Neural crest cell (in vitro differentiated cells): ENCODE measurements at places on chromosomes 16 and 17. TPM values are rescaled to one million over a fixed set of nuclear protein-coding genes. Genes with fewer than 3 reads are reported as not detected.

DNA sequence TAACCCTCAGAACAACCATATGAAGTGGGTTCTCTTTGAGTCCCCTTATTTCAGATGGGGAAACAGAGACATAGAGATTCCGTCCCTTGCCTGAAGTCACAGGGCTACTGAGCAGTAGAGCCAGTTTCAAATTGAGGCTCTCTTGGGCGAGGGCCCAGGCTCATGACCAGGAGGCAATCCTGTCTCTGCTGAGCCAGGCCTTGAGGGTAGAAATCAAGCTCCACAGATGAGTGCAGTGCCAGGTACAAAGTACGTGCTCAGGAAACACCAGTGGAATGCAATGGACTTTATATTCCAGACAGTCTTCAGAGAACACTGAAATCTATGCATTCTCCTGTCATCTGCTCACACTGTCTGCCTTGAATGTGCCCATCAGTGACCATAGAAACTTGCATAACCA lies 291.7 kb upstream of the MAF start:
- no peak overlapping the region for H3K4me3 ChIP-seq
- H3K27me3 ChIP-seq = no peaks in the 10 kb centered on the region
- H3K36me3 ChIP-seq = no peaks in the 10 kb centered on the region
- no peak overlapping the region for H3K27ac ChIP-seq

The OSBPL7 gene
- total RNA-seq = 14.3 and 14.6 TPM in 2 replicates

DNA sequence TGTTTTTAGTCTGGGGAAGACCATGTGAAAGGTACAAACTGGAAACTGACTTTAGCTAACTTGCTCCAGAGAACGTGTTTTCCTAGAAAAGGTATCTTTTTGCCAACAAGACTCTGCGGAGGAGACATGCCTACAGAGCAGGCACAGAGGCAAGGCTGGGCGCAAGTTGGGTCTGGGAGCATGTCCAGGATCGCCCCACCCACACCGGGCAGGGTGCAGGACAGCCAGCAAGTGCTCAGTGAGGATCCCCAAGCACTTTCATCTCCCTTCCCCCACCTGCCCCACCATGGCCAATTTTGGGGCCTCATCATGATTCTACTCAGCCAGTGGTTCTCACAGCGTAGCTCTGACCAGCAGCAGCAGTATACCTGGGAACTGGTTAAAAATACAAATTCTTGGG lies 18.2 kb upstream of the ROGDI start:
- H3K4me3 ChIP-seq = no peak overlapping the region
- H3K27ac ChIP-seq = no peak overlapping the region
- H3K27me3 ChIP-seq = no peaks in the 10 kb centered on the region
- no peaks in the 10 kb centered on the region for H3K4me1 ChIP-seq

DNA sequence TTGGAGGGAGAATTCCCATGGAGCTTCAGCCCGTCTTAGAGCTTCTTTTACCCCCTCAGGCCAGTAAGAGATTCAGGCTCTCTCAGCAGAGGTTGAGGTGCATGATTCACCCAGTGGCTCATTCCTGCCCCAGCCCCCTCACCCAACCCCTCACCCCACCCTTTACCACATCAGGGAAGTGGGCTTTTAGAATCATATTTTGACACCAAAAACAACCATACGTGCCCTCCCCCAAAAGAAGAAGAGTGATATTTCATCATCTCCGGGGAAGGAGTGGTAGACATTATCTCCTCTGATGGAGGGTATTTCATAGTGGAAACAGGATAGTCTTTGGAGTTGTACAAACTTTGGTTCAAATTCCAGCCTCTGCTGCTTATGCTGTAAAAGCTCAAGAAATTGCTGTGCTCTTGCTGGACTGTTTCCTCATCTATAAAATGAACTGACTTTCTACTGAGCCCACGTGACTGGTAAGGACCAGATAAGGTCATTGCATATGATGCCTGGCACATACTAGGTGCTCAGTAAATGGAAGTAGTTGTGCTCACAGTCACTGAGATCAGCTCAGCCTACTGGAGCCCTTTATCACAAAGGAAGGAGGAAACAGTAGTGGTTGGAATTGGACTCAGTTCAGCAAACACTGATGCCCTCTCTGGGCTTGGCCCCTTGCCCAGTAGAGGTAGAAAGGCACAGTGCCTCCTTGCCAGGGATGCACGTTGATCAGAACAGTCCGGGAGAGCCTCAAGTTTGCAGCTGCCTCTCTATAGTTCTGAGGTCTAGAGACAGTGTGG lies 18.3 kb upstream of the CCL5 start:
- no peak overlapping the region for H3K27ac ChIP-seq
- H3K27me3 ChIP-seq = no peaks in the 10 kb centered on the region
- no peaks in the 10 kb centered on the region for H3K4me1 ChIP-seq
- no peak for DNase-seq

- H3K4me3 ChIP-seq = no peak overlapping the region
- H3K27me3 ChIP-seq = no peaks in the 10 kb centered on the region
- H3K4me1 ChIP-seq = peaks cover 19% of the 10 kb centered on the region
- H3K36me3 ChIP-seq = no peaks in the 10 kb centered on the region
- no peak for DNase-seq
- no peak overlapping the region for H3K27ac ChIP-seq
These were observed 151.6 kb downstream of the SOCS1 start for GRCh38 chr16:11104168-11105037.

GRCh38 chr16:54847207-54847606 lies 83.5 kb upstream of the IRX5 start:
- no peak overlapping the region for H3K27ac ChIP-seq
- no peaks in the 10 kb centered on the region for H3K4me1 ChIP-seq
- H3K4me3 ChIP-seq = no peak overlapping the region
- peaks cover 14% of the 10 kb centered on the region for H3K36me3 ChIP-seq
- no peaks in the 10 kb centered on the region for H3K27me3 ChIP-seq
- DNase-seq = no peak

DNA sequence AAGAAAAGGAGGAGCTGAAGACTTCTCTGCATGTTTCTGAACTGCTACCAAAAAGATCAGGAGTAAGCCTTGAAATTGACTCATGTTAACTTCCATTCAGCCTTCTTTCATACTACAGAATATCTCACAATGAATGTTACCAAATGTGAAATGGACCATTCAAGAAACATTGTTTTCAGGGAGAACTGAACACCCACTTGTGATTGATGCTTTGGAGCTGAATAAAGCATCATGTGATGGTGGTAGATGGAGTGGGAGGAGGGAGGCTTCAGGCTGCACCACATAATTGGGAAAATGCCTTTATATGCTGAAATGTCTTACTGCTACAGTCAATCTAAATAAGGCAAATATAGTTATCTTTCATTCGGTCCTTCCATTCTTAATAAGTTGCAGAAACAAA lies 127.8 kb downstream of the CDH8 start:
- H3K4me3 ChIP-seq = no peak overlapping the region
- no peak for DNase-seq
- H3K27ac ChIP-seq = no peak overlapping the region
- peaks cover 3% of the 10 kb centered on the region for H3K36me3 ChIP-seq

- DNase-seq = no peak
- peak overlapping the region; percentile 92 for H3K4me3 ChIP-seq
- H3K27ac ChIP-seq = no peak overlapping the region
- H3K4me1 ChIP-seq = peaks cover 23% of the 10 kb centered on the region
These were observed 1.2 kb upstream of the GLIS2 start for GRCh38 chr16:4314532-4315185.

DNA sequence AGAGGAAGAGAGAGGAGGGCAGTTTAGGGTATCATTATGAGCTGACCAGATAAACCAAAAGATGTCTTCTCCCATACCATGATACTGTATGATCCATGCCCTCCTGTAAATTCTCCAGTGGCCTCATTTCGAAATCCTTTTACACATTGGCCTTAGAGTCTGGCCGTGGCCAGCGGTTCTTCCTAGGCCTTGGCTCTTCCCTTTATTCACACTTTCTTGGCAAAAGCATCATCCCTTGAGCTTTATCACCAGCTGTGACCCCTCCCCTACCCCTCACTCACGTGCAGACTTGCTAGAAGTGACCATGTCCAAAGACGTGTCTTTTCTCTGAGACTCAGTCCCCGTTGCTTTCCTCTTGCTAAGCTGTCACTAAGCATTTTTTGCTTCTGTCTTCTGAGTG lies 22.8 kb downstream of the KATNIP start:
- H3K4me1 ChIP-seq = peaks cover 8% of the 10 kb centered on the region
- H3K27ac ChIP-seq = peak overlapping the region; percentile 57
- DNase-seq = no peak
- H3K36me3 ChIP-seq = no peaks in the 10 kb centered on the region
- no peaks in the 10 kb centered on the region for H3K27me3 ChIP-seq
- no peak overlapping the region for H3K4me3 ChIP-seq

The CCL3 gene
- total RNA-seq = not detected in 2 replicates

GRCh38 chr17:82812601-82813000 lies 27.2 kb downstream of the ZNF750 start:
- H3K36me3 ChIP-seq = peaks cover 8% of the 10 kb centered on the region
- H3K27ac ChIP-seq = no peak overlapping the region
- no peak for DNase-seq
- no peak overlapping the region for H3K4me3 ChIP-seq

GRCh38 chr16:19781226-19781625 lies 63.2 kb downstream of the IQCK start:
- H3K27ac ChIP-seq = no peak overlapping the region
- no peaks in the 10 kb centered on the region for H3K27me3 ChIP-seq
- DNase-seq = no peak
- H3K36me3 ChIP-seq = no peaks in the 10 kb centered on the region

DNA sequence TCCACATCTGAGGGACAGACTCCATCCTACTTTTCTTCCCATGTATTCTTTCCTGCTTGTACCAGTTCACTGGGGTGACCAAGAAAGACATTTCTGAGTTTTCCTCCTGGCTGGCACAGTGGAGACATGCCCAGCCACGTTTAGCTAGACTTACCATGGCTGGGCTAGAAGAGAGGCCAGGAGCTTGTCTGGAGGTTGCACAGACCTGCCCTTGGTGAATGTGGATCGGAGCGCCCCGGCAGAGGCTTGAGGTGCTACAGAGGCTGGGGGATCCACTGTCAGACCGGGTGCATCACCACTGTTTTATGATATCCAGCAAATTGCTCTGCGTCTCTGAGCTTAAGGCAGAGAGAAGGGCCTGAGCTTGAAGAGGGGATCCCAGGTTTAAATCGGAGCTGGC lies 3.5 kb downstream of the IL4R start:
- no peak for DNase-seq
- H3K27ac ChIP-seq = no peak overlapping the region

The TOP2A gene
- total RNA-seq = 295 and 302 TPM in 2 replicates

DNA sequence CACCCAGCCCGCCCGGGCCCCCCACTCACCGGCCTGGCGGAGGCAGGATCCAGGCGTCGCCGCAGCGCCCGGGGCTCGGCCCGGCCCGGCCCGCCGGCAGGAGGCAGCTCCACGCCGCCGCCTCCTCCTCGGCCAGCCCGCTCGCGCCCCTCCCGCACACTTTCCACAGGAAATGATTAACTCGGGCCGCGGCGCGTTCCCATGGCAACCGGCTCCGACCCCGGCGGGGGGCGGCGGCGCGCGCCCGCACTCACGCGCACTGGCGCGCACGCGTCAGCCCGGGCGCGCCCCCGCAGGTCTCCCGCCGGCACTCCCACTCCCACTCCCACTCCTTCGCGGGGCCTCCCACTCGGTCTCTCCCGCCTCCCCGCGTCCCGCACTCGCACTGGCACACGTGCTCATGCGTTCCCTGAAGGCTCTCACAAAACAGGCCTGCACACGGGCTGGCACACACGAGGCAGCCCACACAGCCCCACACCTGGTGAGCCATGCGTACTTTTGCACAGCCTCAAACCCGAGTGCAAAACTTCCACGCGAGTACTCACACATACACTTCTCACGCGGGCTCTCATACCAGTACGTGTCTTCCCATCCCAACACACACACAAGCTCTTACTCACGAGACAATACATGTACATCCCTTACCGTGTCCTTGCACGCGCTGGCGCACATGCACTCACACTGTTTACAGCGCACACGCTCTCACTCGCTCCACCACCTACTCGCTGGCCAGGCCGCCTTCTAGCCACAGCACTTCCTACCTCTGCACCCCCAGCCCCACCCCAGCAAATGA lies at the start of gene KIFC3:
Gene KIFC3, minus strand, starts transcription at position 151 of the 793 bp plus-strand sequence. CDS start 4,248 bp downstream, outside the sequence.
- H3K4me1 ChIP-seq = peaks cover 54% of the 10 kb centered on the region
- no peaks in the 10 kb centered on the region for H3K36me3 ChIP-seq
- no peaks in the 10 kb centered on the region for H3K27me3 ChIP-seq
- H3K4me3 ChIP-seq = peak within 1 kb of the TSS; percentile 97
- peak; percentile 67 for DNase-seq

GRCh38 chr17:47423406-47424295 lies 99.9 kb downstream of the EFCAB13 start:
- H3K27me3 ChIP-seq = peaks cover 37% of the 10 kb centered on the region
- peak; percentile 3 for DNase-seq
- H3K4me1 ChIP-seq = peaks cover 6% of the 10 kb centered on the region
- H3K4me3 ChIP-seq = peak overlapping the region; percentile 76
- peaks cover 27% of the 10 kb centered on the region for H3K36me3 ChIP-seq
- no peak overlapping the region for H3K27ac ChIP-seq

DNA sequence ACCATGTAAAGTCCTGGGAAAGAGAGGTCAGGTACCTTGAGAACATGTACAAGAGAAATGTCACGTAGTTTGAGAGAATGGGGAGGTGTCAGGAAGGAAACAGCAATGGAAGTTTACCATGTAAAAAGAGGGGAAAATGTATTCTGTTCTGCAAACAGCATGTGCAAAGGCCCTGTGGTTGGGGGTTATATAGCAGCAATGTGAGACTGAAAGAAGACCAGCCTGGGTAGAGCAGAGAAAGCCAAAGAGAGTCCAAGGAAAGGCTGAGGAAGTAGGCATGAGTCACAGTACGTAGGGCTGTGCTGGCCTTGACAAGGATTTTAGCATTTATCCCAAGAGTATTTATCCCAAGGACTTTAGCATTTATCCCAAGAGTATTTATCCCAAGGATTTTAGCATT lies 141.3 kb upstream of the CACNG3 start:
- DNase-seq = no peak
- H3K4me3 ChIP-seq = no peak overlapping the region
- H3K27ac ChIP-seq = no peak overlapping the region
- H3K4me1 ChIP-seq = no peaks in the 10 kb centered on the region

GRCh38 chr16:50263060-50263909 lies 3.1 kb upstream of the ADCY7 start:
- H3K27me3 ChIP-seq = peaks cover 25% of the 10 kb centered on the region
- DNase-seq = no peak
- H3K4me1 ChIP-seq = peaks cover 43% of the 10 kb centered on the region

The TP53TG3 gene
- not detected in 2 replicates for total RNA-seq

The KRT34 gene
- not detected in 2 replicates for total RNA-seq

The SLC35G6 gene
- total RNA-seq = not detected in 2 replicates

DNA sequence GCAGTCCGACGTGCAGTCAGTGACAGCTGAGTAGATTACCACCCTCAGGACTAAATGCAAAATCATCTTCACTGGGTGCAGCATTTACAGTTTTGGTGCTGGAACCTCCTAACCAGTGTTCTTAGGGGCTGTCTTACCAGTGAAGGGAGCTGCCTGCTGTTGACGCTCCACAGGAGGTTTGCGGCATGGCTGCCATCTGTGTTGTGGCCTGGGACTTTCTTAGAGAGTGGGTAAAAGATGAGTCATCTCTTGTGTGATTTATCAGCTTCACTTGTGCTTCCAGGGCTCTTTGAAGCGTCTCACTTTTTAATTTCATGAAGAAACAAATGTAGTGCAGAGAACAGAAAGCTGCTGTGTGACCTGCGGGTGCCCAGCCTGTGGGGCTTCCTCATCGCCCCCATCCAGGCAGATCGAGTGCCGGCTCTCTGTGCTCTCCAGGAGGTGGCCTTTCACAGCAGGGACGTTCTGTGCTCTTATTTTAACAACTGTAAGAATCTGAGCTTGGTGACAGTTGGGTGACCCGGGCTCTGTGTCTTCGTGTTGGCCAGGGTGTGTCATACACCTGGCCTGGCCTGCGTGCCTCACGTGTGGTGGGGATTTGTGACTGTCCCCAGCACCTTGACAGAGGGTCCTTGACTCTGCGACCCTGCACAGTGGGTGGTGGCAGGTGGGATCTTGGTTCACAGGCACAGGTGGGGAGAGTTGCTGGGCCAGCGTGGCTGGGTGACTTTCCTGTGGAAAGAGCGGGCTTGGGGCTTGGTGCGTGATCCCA lies 24.3 kb upstream of the ZNF750 start:
- no peak for DNase-seq
- H3K27ac ChIP-seq = peak overlapping the region; percentile 71
- H3K27me3 ChIP-seq = no peaks in the 10 kb centered on the region
- H3K4me3 ChIP-seq = no peak overlapping the region
- H3K4me1 ChIP-seq = peaks cover 58% of the 10 kb centered on the region
